ENCODE measurements at places on chromosomes 16 and 17.
A peak's percentile ranks its signal among the peaks of the same experiment; 100 is the strongest.

DNA sequence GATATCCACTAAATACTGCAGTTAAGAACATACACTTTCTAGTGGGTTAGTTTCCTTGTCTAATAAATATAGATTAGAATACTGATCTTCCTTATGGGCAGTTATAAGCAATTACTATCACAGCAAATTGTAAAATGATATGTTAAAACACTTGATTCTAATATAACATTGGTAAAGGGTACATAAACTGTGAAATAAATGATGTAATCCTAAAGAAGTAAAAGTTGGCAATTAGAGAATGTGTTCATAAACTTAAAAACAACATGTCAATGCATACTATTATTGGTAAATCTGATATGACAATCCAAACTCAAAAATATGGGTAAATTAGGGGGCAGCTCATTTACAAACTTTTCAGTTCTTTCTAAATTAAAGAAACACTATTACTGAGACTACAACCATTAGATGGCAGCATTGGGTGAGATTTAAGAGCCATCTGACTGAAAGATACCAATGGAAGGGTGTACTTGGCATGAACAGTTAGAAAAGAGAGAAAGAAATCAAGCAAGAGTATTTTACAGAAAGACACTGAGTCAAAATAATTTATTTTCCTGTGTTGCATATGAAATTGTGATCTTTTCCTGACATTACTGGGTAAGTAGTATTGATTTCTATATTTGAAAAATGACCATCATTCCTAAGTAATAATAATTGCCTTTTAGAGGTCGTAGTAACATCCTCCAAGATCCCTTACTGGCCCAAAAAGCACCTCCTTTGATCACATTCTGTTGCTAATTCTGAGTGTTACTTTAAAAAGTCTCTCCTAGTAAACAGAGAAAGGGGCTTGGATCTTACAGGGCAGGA lies 119.6 kb downstream of the SPAG9 start:
- no peak for DNase-seq

GRCh38 chr16:88130681-88131080 lies 179.4 kb downstream of the BANP start:
- no peak for DNase-seq

GRCh38 chr17:8832711-8833352 lies 33.7 kb upstream of the MFSD6L start:
- peak; percentile 62 for DNase-seq

- DNase-seq, result no peak
These were observed 9.9 kb upstream of the GPRC5B start for GRCh38 chr16:19894586-19894985.

DNA sequence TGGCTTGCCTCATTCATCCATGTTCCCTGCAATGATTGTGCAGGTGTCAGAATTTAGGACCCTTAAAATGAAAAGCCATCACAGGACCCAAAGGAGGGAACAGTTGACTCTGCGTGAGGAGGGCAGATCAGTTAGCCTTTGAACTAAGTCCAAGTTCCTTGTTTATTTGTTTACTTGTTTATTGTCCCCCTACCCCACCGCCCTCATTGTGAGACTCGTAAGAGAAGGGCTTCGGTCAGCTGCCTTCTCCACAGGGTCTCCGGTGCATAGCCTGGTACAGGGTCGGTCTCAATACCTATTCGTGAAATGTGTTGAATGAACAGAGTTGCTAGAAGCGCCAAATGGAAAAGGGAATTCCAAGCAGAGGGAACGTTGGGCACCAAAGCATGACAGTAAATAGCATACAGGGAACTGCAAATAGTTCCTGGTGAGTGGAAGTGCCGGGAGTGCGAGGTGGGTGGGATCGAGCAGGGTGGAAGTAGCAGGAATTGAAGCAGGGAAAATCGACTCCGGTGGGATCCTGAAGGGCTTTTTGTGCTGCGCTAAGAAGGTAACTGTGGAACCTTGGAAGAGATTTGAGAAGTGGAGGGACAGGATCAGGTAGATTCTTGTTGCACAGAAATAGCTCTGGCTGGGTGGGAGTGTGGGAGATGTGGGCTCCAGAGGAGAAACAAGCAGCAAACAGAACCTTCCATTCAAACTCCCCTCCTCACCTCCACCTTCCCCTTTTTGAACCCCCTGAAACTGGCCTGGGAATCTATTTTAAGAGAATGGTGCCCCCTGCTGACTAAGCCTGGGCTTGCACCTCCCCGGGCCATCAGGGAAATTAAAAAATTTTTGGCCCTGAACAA lies 12.7 kb downstream of the SLC35B1 start:
- DNase-seq, result peak; percentile 87

Data from activated T-cell treated with anti-CD3 and anti-CD28 coated beads, Interleukin-2, amount 50 U/mL, for 48 hours (primary cell).